ENCODE measurements at places on chromosomes 7 and 10. TPM values are rescaled to one million over a fixed set of nuclear protein-coding genes. Genes with fewer than 3 reads are reported as not detected.

- no peak for DNase-seq
Observed at GRCh38 chr7:26404189-26404996, 112.7 kb downstream of the SNX10 start.

GRCh38 chr10:44930904-44931620 is 19.9 kb downstream of the TMEM72 start:
- DNase-seq = no peak

- no peak for DNase-seq
Observed at GRCh38 chr7:37369906-37370305, 78.8 kb downstream of the ELMO1 start.

- DNase-seq = no peak
Observed at GRCh38 chr10:97039538-97040247, 146.1 kb downstream of the SLIT1 start.

- no peak for DNase-seq
Observed at GRCh38 chr7:15288741-15289140, 273.1 kb downstream of the AGMO start.

DNA sequence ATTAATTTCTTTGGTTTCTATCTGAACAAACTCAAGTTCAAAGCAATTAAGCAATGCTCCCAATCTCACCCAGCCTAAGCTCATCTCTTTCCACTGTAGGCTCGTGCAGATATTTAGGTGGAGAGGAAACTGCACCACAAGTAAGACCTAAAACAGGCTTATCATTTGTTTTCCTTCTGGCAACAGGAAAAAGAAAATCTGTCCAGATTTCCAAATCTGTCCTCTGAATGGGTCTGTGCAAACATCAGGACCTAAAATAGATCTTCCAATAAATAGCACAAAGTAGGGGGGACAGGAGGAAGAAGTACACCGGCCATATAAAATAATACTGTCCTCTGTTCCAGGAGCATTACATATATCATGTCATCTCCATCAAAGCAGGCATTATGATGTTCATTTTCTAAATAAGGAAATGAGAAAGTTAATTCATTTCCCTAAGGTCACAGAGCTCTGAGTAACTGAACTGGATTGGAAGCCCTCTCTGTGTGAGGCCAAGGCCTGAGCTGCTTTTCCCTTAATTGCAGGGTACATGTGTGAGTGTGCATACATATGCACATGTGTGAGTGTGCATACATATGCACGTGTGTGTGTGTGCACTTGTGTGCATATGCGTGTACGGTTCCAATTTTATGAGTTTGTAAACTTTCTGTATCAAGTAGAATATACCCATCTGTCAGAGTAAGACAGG is 92.8 kb upstream of the PARD3 start:
- DNase-seq = no peak

GRCh38 chr10:50946991-50947781 is 61.8 kb upstream of the A1CF start:
- DNase-seq = no peak

DNA sequence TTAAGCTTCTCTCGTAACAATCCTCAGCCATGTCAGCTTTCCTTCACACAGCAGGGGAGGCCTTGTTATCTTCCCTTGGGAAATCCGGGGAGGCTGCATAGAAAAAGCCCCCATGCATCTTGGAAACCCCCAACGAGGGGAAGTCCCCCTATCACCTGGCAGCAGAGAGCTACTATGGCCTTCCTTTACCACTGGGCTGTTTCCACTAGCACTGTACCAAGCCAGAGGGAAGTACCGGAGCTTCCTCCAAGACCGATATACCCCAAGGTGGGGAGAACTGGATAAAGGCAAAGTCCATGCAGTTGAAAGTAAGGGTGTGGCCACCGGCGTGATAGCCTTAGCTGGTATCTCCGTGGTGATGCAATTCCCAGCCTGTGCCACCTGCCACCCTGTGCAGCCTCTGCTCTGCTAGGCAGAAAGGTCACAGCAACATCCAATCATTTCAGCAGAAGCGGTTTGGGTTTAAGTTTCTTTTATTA is 4.4 kb upstream of the CLIP2 start:
- no peak for DNase-seq

GRCh38 chr7:106538638-106539037 is 122.3 kb downstream of the CCDC71L start:
- no peak for DNase-seq

- no peak for DNase-seq
Observed at GRCh38 chr7:42138691-42139090, 98.3 kb downstream of the GLI3 start.

- DNase-seq = no peak
Observed at GRCh38 chr10:109895095-109895818, 28.1 kb downstream of the XPNPEP1 start.

DNA sequence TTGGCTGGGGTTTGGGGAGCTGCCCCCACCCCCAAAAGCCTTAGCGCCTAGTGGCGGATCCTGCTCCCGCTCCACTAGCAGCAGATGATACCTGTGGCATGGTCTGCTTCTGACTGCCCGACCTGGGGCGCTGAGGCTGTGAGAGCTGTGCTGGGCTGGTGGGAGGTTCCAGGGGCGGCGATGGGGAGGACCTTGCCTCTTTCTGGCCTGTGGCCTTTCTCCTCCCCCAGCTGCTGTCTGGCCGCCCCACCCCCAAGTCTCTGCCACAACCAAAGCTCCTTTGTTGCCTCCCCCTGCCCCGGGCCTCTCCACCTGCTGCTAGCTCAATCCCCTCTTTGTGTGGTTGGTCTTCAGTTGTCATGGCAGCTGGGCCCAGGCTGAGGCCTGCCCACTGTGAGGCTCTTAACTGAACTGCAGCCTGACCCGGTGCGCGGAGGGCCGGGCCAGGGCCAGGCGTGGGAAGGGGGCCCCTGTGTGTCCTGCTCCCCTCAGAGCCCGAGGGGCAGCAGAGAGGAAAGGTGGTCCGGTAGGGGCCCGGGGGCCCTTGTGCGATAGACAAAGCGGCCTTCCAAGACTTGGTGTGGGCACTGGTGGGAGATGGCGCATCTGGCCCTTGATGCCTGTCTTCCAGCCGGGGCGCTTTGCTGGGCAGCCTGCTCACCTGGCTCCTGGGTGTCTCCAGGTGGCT is 4.7 kb downstream of the ZNF775 start:
- no peak for DNase-seq

- no peak for DNase-seq
Observed at GRCh38 chr10:99393683-99394082, 36.7 kb downstream of the GOT1 start.

DNA sequence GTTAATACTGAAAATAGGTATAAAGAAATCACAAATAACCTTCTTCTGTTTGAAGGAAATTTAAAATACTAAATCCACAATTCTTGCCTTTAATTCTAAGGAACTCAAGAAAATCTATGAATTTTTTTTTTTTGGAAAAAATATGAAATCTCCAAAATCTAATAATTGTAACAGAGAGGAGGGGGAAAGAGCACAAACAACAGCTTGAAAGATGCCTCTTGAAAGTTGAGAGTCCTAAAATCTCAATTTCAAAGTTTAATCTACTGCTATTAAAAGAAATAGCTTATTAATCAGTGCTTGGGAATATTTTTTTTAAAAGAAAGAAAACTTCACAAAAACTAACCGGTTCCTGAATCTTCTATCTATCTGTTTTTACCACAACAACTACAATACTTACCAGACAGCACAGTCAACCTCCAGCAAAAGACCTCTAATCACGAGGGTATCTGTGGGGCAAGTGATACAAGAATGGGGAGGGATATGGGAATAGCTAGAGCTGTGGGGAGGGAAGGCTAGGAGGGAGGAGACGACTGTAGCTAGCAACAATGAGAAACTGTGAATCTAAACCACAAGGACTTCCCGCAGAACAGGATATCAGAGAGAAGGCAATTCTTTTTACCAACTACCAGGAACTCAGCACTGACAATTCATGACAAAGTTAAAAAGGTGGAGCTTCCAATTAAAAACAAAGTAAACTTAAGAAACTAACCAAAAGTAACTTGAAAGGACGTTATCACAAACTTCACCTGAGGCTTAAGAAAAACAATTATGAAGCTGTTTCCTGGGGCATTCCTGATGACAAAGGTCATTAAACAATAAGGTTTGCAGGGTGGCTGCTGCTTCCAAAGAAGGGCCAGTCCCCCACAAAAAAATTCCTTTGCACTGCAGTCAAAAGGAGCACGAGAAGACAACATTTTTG is at the start of gene USP54:
Gene USP54 (minus strand): TSS at position 462 of the 919 bp plus-strand sequence. CDS start 15,684 bp downstream, outside the sequence.
- DNase-seq = no peak

- no peak for DNase-seq
Observed at GRCh38 chr7:47042669-47043068, 539.2 kb downstream of the TNS3 start.

DNA sequence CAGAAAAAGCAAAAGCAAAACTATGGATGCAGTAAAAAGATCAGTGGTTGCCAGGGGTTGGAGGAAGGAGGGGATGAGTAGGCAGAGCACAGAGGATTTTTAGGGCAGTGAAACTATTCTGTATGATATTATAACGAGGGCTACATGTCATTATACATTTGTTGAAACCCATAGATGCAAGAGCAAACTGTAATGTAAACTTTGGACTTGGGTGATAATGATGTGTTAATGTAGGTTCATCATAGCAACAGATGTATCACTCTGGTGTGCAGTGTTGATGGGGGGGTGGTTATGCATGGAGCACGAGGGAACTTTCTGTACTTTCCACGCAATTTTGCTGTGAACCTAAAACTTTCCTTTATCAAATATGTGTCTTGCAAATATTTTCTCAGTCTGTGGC is 23.2 kb downstream of the SLK start:
- no peak for DNase-seq

DNA sequence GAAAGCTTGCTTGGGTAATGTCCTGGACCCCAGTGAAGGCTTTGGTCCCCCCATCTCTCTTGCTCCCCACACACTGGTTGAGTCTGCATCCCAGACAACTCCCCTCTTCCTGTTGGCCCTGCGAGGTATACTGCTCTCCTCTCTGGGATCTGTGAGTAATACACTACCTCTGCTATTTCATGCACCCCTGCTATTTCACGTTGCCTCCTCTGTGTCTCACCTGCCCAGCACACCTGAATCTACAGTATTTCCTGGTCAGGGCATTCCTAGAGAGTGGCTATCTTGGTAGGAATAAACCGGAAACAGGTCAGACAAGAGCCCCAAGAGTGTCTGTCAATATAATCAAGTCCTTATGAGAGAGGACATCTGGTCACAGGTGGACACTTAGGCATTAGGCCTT is 114.3 kb upstream of the ODAD2 start:
- DNase-seq = no peak

- DNase-seq = no peak
Observed at GRCh38 chr10:92087750-92088395, 164.3 kb downstream of the BTAF1 start.

- DNase-seq = no peak
Observed at GRCh38 chr10:72567889-72568640, 57.8 kb downstream of the MICU1 start.

DNA sequence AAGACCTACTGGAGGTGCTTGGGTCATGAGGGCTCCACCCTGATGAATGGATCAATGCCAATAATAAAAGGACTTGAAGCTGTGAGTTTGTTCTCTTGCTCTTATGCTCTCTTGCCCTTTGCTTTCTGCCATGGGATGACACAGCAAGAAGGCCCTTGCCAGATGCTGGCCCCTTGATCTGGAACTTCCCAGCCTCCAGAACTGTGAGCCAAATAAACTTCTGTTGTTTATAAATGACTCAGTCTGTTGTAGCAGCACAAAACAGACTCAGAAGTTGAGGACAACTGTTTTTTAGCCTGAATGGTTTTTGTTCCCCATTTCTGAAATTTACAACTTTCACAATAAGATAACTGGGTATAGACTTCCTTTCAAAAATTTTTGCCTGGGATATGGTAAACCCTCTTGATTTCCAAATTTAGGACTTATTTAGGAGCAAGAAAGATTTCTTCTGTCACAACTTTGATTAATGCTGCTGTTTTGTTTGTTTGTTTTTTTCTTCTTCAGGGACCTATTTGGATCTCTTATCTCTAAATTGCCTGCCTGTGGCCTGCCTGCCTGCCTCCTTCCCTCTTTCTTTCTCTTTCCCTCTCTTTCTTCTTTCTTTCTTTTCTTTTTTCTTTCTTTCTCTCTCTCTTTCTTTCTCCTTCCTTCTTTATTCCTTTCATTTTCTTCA is 12.1 kb downstream of the ENTPD1 start:
- DNase-seq = no peak

GRCh38 chr10:70619271-70620019 is 16.9 kb upstream of the PRF1 start:
- no peak for DNase-seq

GRCh38 chr10:127998501-127999144 is 91.7 kb downstream of the PTPRE start:
- no peak for DNase-seq

- peak; percentile 53 for DNase-seq
Observed at GRCh38 chr10:119253433-119254174, 46.2 kb downstream of the GRK5 start.

GRCh38 chr10:70528741-70529362 is 50.3 kb downstream of the PALD1 start:
- DNase-seq = no peak

Gene BTAF1
- 54.2 TPM for total RNA-seq

Gene PPRC1
- 62.6 TPM for total RNA-seq

Gene TCERG1L
- total RNA-seq = 0.38 TPM

Gene EPHA1
- 23.2 TPM for total RNA-seq

Gene MGAM2
- 0.18 TPM for total RNA-seq

Gene MMRN2
- total RNA-seq = 6.5 TPM

Gene UPK3B
- 49.5 TPM for total RNA-seq

Gene ZNF273
- total RNA-seq = 7.6 TPM

Gene A1CF
- total RNA-seq = 0.07 TPM

Gene MMD2
- total RNA-seq = not detected

Gene VIPR2
- 0.04 TPM for total RNA-seq

Gene NPY
- not detected for total RNA-seq

Gene GNGT1
- not detected for total RNA-seq

Gene CCDC7
- 11.1 TPM for total RNA-seq

Gene MYL10
- total RNA-seq = not detected

Gene LIPF
- not detected for total RNA-seq

All from mesothelial cell of epicardium (in vitro differentiated cells).